ENCODE measurements at places on chromosomes 12 and 14.

- no peak for DNase-seq
These were observed 27.3 kb upstream of the HELB start for GRCh38 chr12:66275040-66275439.

GRCh38 chr12:6073426-6073825, 51.0 kb downstream of the VWF start:
- no peak for DNase-seq

DNA sequence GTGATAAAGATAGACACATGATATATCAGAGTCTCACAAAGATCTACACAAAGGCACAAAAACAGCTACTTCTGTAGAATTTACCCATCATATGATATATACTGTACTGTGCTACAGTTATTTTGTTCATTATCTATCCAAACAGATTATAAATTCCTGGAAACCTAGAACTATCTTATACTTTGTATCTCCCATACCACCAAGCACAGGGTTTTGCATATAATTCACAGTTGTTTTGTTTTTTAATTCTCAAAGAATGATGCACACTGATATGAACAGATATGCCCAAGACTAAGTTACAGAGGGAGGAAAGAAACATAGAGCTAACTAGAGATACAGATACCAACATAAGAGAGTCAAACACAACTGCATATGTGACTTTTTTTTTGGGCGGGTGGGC, 3.4 kb downstream of the PRKAG1 start:
- no peak for DNase-seq

DNA sequence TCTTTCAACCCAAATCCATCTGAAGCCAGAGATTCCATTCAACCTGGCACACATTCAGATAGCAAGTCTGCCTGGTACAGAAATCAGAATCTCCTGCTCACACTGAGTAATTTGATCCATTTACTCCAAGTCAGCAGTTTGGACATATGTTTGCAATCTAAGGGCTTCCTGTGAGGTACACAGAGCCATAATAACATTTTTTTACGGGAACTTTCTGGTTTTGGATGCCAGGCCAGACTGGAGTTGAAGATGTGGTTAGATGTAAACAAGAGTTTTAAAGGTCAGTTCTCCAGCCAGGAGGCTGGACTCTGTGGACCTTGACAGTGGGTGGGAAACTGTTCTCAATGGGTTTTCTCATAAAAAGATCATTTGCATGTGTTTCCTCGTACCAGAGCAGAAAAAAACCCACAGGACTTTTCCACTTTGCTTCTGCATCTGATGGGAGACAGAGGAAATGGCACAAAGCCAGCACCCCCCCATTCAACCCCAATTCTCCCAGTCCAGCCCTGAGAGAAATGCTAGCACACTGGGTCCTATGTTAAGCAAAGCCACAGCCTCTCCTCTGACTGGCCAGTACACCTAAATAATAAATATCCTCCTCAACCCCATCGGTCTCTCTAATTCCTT, 17.7 kb upstream of the TSPAN11 start:
- no peak for DNase-seq

- DNase-seq, result no peak
These were observed 52.1 kb downstream of the DUSP16 start for GRCh38 chr12:12510551-12510950.

DNA sequence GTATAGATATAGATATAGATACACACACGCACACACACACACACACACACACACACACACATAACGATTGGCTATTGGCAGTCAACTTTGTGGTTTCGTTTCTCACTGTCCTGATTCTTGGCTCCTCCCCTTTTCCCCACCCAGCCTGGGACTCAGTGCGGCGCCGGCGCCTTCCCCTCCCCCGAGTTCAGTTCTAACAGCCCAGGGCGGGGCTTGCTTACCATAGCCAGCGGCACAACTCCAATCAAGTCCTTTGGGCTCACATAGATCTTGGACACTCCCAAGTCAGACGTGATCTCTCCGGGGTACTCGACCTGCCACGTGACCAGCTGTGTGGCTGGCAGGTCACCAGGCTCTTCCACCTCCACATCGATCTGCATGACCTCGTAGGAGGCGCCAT, 484.1 kb downstream of the GLT1D1 start:
- no peak for DNase-seq

- DNase-seq, result no peak
These were observed 123.3 kb downstream of the KICS2 start for GRCh38 chr12:64098709-64099354.

- no peak for DNase-seq
These were observed 155.2 kb downstream of the TTC7B start for GRCh38 chr14:90660865-90661570.

DNA sequence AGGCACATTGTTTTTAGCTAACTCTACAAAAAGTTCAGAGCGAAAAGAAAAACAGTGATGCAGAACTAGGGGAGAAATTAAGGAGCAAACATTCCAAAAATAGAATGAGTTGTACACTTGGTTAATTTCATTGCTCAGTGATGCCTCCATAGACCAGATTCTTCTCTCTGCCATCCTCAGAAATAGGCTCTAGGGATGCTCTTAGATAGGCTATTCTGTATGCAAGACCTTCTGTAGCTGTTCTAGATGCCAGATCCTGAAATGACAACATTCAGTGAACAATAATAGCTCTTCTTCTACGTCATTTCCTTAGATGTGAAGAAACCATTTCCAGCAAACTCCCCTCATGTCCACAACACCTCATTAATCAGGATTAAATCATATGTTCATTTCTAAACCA, 466.3 kb downstream of the DIO2 start:
- no peak for DNase-seq

DNA sequence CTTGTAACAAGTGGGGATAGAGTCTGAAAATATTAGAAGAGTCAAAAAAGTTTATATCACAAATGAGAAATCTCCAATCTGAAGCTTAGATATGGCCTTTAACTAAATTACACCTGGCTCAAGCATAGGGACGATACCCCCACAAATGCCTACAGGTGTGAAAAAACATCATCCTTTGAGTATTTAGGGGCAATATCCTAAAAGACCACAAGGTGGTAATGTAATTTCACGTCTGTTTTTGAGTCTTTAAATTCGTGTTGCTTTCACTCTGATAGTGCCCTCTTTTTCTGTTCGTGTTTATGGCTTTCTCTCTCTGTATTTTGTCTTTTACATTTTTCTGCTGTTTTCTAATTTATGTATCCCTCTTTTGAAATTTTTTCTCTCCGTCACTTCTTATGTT, 84.3 kb downstream of the ETNK1 start:
- no peak for DNase-seq

- DNase-seq, result no peak
These were observed 8.3 kb upstream of the HVCN1 start for GRCh38 chr12:110697236-110697635.

GRCh38 chr14:90547968-90548367, 151.1 kb downstream of the CALM1 start:
- no peak for DNase-seq

DNA sequence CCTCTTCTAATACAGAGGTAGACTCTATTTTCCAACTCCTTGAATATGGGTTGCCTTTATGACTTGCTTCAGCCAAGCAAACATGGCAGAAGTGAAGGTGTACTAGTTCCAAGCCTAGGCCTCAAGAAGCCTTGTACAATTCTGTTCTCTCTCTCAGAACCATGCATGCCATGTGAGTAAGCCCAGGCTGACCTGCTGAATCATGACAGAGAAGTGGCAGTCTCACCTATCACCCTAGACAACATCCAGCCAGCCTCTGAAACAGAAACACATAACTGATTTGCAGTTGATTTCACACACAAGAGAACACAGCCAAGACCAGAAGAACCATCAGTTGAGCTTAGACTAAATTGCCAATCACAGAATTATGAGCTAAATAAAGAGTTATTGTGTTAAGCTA, 157.2 kb downstream of the GARIN6 start:
- DNase-seq, result no peak

GRCh38 chr12:118188690-118189371, 52.9 kb downstream of the PEBP1 start:
- no peak for DNase-seq

DNA sequence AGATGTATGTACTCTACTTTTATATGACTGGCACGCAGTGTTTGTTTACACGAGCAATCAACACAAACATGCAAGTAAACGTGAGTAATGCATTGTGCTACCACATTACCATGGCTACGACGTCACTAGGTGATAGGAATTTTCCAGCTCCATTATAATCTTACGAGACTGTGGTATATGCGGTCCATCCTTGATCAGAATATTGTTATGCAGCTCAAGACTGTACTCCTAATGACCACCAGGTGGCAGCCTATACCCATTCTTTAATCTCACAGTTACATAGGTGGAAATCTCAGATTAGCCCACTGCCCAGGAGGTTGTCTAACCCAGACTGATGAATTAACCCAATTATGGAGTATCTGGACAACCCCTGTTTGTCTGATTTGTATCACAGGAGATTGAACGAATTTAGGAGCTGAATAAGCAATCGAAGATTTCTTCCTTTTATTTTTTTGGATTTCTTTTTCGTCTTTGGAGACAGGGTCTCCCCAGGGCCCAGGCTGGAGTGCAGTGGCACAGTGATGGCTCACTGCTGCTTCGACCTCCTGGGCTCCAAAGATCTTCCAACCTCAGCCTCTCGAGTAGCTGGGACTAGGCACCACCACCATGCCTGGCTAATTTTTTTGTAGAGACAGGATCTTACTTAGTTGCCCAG, 8.7 kb upstream of the TESPA1 start:
- no peak for DNase-seq

DNA sequence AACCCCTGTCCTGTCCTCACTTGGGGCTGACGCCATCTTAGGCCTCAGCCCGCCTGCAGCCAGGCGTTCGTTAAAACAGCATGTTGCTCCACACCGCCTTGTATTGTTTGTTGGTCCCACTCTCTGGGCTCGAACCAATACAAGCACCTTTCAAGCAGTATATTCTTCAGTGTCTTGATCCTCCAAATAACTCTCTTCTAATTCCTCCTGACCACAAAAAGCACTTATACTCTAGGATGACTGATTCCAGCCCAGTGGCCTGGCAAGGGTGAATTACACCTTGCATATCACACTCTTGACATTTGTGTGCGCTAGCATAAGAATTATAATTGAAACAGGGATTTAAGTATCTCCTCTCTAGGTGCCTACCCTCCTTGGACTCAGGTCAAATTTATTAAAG, 7.1 kb downstream of the CCER1 start:
- DNase-seq, result no peak

DNA sequence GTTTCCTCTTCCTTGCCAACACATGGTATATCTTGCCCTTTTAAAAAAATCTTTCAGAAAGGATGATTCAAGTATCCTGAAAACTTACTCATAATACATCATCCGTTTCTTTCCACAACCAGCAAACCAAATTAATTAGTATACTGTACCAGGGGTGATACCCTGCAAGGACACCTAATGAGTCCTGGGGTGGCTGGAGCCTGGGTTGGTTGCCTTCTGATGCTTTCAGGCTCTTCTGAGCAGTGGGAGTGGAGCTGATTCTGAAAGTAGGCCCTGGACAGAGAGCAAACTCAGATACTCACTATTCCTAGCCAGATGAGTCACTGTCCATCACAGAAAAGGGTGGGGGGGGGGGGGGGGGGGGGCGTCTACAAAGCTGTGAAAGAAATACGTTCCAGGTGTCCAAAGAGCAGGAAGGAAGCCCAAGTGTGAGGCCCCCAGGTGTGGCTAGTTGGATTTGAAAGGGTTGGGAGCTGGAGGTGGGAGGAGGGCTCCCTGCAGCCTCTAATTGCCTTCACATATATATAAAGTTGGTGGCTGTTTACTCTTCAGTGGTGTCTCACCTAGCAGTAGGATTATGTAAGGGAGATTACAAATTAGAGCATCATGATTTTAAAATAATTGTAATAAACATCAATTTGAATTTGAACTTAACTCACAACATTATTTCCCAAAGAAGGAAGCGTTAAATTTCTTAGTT, 36.5 kb downstream of the FBXO33 start:
- no peak for DNase-seq

- no peak for DNase-seq
These were observed 1400.0 kb upstream of the FLRT2 start for GRCh38 chr14:84129941-84130340.
